ENCODE measurements at places on chromosomes 2 and 18.

DNA sequence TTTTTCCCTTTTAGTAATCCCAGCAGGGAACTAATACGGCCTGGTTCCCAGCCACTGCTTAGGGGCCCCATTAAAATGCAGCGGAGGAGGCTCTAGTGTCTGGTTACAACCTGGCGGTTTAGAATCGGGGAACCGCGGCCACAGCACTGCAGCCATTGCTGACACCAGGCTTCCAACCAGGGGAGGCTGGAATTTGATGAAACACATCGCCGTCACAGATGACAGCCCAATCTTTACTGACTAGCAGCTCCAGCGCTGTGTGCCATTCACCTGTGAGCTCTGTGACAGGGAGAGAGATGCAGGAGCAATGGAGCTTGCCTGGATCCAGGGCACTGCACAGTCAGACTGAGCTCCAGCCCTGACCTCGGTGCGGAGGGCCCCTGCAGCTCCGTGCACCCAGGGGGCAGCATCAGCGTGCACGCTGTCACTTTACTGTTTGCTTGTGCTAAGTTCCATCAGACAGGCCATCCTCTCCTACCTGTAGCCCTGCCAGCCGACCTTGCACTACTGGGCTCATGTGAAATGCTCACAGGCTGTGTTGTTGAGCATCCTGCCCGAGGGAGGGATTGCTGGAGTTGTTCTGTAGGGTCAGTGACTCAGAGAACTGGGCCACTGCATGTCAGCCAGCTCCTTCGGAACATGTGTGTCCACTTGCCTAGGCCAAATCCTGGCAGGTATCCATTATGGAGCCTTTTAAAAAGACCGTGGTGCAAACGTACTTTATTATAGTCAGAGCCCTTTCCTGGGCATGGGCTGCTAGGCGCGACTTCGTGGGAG is 203.5 kb downstream of the SEPTIN10 start:
- no peak for ATAC-seq

DNA sequence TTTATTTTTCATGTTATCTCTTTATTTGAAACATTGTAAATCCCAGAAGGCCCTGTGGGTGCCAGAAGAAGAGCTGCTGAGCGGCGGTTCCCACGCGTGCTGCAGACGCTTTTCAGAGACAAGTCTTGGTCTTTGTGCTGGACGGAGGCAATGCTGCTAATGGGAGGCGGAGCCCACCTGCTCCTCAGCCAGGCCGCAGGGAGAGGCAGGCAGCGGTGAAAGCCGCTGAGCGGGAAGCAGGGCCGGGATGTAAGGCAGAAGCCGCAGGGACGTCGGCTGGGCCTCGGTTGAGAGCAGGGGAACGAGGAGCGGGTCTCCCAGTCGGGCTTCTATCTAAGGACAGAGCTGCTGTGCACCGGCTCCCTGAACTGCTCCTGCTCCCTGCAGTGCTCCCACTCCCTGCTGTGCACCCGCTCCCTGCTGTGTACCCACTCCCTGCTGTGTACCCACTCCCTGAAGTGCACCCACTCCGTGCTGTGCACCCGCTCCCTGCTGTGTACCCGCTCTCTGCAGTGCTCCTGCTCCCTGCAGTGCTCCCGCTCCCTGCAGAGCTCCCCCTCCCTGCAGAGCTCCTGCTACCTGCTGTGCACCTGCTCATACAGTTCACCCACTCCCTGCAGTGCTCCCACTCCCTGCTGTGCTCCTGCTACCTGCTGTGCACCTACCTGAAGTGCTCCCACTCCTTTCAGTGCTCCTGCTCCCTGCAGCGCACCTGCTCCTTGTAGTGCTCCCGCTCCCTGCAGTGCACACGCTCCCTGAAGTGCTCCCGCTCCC is 16.4 kb downstream of the TMEM18 start:
- ATAC-seq: no peak

DNA sequence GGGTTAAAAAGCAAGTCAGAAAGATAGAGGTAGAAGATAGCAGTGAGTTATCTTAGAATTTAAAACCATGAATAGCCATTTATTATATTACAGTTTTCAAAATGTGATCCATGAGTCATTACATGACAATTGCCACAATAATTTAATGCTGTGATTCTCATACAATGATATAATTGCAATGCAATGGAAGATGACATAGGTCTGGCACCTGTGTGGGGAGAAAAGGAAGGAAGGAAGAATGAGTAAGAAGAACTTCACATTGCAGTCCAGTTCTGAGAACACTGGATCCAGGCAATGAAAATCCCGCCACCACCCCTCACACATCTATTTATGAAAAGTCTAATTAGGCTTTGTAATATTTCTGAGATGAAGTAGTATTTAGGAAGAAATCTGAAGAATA is 738.1 kb upstream of the LINC00305 start:
- ATAC-seq: no peak

DNA sequence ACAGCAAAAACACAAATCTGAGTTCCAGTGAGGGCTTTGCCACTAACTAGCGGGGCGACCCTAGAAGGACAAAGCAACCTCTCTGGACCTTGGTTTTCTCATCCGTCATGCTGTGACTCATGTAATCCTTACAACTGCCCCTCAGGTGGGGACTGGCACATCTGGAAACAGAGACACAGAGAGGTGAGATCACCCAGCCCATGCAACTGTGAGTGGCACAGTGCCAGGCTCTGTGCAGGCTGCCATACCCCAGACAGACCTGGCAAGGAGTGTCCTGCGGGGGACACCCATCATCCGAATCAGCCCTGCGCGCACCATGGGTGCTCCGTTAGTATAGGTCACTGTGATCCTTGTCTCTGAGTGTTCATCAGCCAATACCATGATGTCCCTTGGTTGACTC is 198.3 kb downstream of the SMAD7 start:
- no peak for ATAC-seq

DNA sequence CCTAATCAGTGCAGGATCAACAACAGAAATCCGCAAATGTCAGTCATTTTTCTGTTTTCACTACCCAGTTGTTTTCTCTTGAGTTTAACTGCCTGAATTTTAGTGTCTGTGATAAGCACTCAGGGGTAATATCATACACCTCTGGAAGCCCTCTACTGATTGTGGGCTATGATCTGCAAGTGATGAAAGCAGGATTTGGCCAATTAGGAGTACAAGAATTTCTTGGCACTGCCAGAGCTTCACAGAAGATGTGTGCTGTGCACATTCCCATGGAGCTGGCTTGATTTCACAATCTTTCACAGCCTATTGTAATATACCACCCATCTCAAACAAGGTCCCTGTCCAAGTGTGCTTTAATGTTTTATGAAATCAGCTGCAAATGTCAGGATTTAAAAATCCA is 27.3 kb upstream of the TDRD15 start:
- ATAC-seq: no peak

- ATAC-seq: no peak
Measured at GRCh38 chr2:156663757-156664409, 227.7 kb downstream of the GPD2 start.

- no peak for ATAC-seq
Measured at GRCh38 chr2:134174711-134175110, 79.2 kb upstream of the MGAT5 start.

GRCh38 chr2:165687426-165688002 is 106.5 kb downstream of the GALNT3 start:
- no peak for ATAC-seq

DNA sequence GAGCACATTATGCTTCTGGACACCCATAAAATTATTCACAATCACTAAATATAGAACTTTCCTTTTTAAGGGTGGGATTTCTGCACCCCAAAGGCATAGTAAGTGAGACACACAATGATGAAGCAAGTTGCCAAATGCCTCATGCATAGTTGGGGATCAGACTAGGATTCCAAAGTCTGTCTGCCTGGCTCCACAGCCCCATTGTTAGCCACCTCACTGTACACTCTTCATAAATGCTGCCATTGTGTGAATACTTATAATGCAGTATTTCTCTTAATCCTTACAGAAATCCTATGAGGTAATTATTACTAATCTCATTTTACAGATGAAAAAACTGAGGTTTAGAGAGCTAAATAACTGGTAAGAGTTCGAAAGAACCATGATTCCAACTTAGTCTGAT is 738.6 kb downstream of the ERBB4 start:
- no peak for ATAC-seq

DNA sequence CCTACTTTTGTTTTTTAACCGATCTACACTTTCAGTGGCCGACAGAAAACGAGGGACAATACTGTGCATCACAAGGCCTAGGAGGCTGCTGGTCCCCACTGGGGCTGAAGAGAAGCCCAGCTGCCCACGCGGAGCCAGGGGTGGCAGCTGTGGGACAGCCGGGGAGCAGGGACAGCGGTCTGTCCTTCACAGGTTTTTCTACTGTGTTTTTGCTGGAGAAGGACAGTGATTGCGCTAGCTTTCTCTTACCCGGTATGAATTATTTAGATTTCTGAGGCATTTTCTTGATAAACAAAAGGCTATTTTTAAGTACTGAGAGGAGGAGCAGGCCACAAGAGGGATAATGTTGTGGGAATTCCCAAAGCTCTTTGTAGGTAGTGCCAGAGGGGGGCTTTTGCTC is 219.8 kb downstream of the ATAD2B start:
- ATAC-seq: no peak

- ATAC-seq: no peak
Measured at GRCh38 chr2:108980076-108980475, 8.9 kb downstream of the EDAR start.

DNA sequence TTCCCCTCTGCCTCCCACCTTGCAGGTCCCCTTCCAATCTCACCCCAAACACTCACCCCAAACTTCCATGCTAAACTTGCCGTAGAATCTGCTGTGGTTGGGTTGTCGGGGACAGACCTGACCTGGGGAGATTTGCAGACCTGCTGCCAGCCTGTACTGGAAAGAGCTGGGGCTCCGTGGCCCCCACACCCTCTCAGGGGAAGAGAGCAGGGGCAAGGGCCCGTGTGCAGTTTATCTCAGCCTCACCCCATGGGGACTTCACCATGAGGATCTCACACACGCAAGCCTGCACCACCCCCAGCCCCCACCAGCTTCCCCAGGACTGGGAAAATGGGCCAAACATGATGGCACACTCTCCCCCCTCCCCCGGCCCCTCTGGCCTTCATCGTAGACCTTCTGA is 30.7 kb downstream of the KCNIP3 start:
- ATAC-seq: no peak

- ATAC-seq: no peak
Measured at GRCh38 chr2:6739547-6739946, 126.2 kb downstream of the CMPK2 start.

GRCh38 chr18:40371673-40372072 is 1583.4 kb upstream of the PIK3C3 start:
- ATAC-seq: no peak

DNA sequence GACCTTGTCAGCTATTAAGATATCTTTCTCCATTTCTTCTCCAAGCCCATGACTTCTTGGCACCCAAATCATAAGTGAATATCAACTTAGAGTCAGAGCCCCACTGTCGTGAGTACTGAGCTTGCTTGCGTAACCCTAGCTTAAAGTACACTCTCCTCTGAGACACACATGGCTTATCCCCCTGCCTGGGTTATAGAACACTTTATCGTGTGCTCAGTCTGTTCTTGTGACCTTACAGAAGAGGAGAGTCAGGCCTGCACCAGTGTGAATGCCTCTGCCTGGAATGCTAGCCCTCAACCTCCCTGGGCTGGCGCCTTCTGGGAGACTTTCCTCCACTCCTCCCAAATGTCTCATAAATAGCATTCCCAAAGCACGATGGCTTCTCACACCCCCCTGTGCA is 79.3 kb downstream of the CEP192 start:
- no peak for ATAC-seq

DNA sequence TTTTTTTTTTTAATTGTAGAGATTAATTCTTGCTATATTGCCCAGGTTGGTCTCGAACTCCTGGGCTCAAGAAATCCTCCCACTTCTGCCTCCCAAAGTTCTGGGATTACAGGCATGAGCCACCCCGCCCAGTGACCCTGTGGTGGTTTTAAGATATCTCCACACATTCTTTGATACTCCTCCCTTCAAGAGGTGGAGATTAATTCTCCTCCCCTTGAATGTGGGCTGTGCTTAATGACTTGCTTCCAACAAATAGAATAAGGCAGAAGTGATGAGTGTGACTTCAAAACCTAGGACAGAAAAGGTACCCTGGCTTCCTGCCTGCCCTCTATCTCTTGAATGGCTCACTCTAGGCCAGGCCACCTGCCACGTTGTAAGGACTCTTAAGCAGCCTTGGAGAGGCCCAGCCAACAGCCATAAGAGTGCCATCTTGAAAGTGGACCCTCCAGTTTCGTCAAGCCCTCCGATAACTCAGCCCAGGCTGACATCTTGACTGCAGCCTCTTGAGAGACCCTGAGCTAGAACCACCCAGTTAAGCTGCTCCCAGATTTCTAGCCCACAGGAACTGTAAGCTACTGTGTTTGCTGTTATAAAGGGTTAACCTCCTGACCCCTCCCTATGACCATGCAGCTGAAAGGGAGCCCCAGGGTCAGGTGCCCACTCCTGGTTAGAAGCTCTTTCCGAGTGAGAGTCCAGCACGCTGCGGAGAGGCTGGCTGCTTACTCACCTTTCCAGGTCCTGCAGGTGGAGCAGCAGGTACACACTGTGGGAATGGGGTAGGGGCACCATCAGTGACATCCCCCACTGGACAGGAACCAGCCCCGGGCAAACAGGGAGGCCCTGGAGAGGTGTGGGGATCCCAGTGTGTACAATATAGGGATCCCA is 27.6 kb downstream of the MRPL35 start:
- no peak for ATAC-seq

DNA sequence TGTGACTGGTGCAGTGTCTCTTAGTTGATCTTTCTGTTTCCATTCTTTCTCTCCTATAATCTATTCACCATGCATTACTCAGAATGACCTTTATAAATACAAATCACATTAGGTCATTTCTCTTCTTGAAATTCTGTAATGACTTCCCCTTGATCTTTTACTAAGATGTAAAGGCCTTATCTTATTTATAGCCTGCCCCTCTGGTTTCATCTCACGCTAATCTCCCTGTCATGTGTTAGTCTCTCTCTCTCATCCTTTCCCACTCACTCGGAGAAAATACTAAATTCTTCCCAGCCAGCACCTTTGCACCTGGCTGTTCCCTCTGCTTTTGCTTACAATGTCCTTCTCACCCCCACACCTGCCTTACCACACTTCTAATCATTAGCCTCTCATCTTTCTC is 530.8 kb downstream of the ADCYAP1 start:
- ATAC-seq: no peak

DNA sequence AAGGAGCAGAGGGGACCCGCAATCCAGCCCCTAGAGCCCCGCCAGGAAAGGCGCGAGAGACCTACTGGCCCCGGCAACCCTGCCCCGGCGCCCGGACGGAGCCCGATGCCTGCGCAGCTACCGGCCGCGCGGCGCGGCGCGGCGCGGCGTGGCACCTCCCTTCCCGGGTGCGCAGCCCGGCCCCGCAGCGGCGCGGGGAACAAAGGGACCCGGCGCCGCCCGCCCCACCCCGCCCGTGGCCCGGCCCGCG is 307 bp downstream of the CDH2 start:
- no peak for ATAC-seq

- ATAC-seq: peak; percentile 19
Measured at GRCh38 chr2:40244675-40245074, 207.2 kb downstream of the SLC8A1 start.

DNA sequence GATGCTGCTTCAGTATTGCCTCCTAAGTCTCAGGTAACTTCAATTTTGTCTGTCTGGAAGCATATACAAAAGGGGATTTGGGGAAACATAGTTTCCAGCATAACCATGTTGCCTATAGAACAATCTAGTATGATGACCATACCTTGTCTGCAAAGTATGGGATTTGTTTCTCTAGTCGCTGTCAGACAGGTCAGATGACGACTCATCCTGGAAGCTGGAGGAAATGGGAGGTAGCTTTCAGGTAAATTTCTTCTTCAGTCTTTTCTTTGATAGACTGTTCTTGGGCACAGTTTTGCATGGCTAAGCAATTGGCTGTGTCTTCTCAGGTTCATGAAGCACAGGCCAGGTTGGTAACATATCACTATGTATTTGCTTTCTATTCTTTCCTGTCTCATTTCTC is 2.8 kb upstream of the OSBPL6 start:
- ATAC-seq: no peak

- ATAC-seq: no peak
Measured at GRCh38 chr2:222568865-222569264, 87.0 kb downstream of the FARSB start.
